ENCODE measurements at places on chromosomes 4 and X. TPM values are rescaled to one million over a fixed set of nuclear protein-coding genes. Genes with fewer than 3 reads are reported as not detected.

Gene ELMOD2
- polyA plus RNA-seq: 30.3 TPM

GRCh38 chr4:20251031-20251795 is 492 bp upstream of the SLIT2 start:
- no peak for DNase-seq

- DNase-seq: no peak
Observed at GRCh38 chr4:123651066-123651465, 254.5 kb downstream of the SPRY1 start.

- DNase-seq: no peak
Observed at GRCh38 chr4:187224560-187224959, 500.9 kb upstream of the FAT1 start.

DNA sequence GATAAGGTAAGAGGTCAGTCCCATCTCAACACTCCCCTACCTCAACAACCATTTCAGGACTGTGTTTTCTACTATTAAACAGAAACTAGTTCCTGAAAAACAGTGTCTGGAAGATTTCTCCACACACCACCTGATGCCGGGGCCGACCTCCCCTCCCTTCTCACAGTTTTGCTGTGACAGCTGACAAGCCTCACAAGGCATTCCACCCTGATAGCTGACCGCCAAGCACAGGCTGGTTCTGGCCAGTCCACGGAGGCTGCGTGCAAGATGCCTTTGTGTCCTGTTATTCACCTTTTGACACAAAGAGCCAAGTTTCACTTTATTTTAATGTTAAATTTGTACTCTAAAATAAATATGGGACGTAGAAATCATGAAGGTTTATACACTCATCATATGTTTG is 758.6 kb downstream of the PDHA2 start:
- DNase-seq: no peak

DNA sequence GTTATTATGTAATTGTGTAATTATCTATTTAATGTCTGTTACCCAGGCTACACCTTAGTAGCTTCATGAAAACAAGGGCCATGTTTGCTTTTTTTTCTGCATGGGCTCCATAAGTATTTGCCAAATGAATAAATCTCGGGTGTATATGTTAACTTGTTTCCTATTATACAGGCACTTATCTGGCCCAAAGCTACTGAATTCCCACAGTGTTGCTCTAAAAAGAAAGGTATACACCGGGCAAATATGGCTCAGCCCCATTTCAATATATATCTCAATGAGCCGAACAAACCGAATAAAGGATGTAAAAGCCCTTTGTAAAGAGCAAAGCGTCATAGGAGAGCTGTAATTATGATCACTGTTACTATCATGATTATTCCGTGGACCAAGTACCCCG is 767 bp downstream of the PAQR3 start:
- DNase-seq: no peak

GRCh38 chrX:148535639-148536038 is 35.2 kb downstream of the AFF2 start:
- no peak for DNase-seq

- no peak for DNase-seq
Observed at GRCh38 chr4:133618963-133619362, 469.9 kb downstream of the PCDH10 start.

DNA sequence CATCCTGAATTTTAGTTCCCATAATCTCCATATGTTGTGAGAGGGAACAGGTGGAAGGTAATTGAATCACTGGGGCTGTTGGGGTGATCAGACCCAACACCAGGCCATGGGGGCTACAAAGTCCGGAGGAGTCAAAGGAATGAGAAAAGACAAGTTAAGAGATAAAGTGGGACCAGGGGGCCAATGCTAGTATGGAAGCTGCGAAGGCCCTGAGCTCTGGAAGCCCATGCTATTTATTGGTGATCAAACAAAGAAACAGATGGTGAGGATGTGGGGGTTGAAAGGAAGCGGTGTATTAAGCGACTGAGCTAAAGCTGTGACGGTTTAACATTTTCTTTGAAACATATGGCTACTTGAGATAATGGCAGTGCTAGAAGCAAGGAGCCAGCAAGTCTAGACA is 132.8 kb downstream of the PDGFC start:
- DNase-seq: peak; percentile 6

Gene ZNF711
- polyA plus RNA-seq: 42.0 TPM

GRCh38 chr4:68466185-68466584 is 18.9 kb downstream of the TMPRSS11E start:
- no peak for DNase-seq

- peak; percentile 15 for DNase-seq
Observed at GRCh38 chr4:78432896-78433295, 118.7 kb upstream of the ANXA3 start.

GRCh38 chr4:173415885-173416653 is 17.2 kb upstream of the SCRG1 start:
- DNase-seq: no peak

DNA sequence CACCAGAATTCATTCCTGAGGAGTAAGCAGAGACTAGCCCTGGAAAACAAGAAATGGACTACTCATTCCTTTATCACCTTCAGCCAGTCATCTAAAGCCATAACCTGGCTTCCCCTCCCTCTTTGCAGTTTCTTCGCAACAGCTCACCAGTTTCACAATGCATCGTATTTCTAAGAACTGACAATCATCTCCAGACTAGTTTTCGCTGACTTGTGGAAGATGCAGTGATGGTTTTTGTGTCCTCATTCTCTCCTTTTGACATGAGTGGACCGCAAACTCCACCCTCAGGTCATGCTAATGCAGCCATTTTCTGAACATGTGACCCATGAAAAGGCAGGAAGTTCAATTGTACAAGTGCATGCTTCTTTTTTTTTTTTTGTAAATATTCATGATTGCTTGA is 1203.5 kb downstream of the PCDH7 start:
- DNase-seq: no peak

- DNase-seq: no peak
Observed at GRCh38 chrX:73577361-73577760, 14.4 kb downstream of the CHIC1 start.

Gene PDGFC
- 23.5 TPM for polyA plus RNA-seq

Gene FGG
- 40.5 TPM for polyA plus RNA-seq

DNA sequence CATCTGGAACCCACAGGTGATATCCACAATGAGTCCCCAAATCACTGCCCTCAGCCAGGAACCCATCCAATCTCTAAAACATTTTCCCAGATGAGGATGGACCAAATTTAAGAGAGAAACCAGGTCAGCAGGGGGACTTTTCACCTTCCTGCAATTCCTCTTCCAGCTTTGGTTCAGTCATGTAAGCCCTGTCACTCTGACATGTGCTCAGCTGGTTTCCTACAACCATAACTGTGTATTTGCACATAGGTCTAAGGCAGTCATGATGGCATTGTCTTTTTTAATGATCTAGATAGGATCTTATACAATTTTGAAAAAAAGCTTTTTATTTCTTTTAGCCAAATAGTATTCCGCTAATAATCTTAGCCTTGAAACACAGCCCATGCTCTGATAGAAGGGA is 6.5 kb downstream of the CXXC4 start:
- peak; percentile 32 for DNase-seq

- no peak for DNase-seq
Observed at GRCh38 chr4:71338846-71339593, at the start of gene SLC4A4. TSS of gene SLC4A4 (plus strand) at chr4:71339020.

DNA sequence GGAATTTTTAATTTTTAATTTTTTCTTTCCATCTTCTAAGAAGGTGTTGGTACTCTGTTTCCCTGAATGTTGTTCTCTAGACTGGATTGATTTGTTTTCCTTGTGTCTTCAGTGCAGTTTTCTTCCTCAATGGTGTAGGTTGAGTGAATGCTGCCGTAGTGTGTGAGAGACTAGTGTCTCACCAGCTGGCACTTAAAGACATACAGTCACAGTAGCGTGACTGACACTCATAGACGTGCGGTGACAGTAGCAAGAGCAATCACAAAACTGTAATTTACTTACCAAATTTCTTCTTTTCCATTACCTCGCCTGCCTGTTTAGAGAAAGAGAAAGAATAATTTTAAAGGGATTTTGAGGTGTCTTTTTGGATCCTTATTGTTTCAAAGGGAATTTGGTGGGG is 21.4 kb upstream of the PGM2 start:
- no peak for DNase-seq

- no peak for DNase-seq
Observed at GRCh38 chr4:14566518-14566917, 435.8 kb upstream of the CPEB2 start.

DNA sequence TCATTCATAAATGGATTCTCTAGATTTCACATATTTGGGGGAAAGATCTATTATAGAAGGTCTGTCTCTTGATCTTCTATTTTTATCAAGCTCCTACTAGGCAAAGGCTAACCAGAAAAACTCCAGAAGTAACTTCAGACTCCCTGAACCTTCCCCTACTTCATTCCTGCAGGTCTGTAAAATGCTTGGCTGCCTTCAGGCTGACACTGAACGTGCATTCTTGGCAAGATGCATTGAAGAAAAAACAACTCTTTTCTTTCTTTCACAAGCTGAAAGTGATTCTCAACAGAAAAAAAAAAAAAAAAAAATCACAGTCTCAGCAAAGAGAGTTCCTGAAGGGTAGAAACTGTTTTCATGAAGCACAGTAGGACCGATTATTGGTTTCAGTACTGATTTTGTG is 12.7 kb downstream of the OPHN1 start:
- DNase-seq: no peak

Gene ZRSR2
- 13.5 TPM for polyA plus RNA-seq

GRCh38 chr4:9703391-9703790 is 78.0 kb upstream of the DRD5 start:
- peak; percentile 56 for DNase-seq

Gene MRPL1
- 36.8 TPM for polyA plus RNA-seq

DNA sequence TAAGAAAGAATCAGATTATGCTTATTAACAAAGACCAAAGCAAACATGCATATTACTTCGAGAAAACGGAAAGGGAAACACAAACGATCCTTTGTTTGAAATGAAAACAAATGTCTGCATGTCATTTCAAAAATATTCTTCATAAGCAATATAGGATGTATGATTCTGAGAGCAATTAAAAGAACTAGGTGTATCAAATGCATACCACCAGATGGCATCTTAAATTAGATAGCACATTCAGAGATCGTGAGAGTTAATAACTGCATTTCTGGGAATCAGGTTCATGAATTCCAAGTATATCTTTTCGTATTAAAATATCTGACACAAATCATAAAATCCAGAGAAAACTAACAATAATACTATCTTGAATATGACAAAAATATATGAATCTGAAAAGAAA is 159.5 kb downstream of the PPP3CA start:
- no peak for DNase-seq

- DNase-seq: no peak
Observed at GRCh38 chr4:120671538-120671937, 251.0 kb downstream of the PRDM5 start.

DNA sequence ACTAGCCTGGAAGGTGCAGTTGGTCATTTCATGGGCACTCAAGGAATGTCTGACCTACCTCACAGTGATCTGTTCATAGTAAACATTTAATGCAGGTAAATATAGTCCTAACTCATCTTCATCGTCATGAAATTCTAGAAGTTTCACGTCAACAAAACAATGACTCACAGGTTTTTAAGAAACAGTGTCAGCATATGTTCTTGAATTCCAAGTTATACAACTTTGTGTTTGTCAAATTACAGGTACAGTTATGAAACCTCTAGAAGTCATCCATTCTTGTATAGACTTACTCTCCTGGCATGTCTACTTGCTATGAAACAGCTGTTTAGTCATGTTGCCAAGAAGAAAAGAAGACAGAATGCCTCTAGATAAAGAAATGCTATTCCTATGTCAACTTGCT is 46.6 kb downstream of the AFM start:
- no peak for DNase-seq

DNA sequence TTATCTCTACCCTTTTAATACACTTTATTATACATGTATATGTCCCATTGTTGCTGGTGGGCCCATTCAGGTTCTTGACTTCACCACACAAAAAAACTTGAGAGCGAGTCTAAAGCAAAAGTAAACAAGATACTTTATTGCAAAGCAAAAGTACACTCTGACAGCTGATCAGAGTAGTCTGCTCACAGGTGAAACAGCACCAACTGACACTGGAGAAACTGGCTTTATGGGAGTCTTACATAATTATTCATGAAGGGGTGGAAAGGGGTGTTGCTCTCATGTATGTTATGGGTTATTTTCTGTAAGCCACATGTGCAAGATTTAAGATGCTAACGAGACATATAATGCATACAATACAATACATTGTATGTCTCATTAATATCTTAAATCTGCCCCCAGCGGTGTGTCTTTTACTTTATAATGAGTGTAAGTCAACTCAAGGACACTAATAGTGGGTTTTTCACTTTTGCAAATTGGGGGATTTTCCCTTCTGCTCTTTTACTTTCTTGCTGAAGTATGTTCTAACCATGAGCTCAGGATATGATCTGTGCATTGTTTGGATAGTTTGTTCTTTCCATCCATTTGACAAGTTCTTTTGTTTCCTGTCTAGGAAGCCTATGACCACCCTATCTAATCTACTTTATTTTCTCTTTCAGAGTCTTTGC is 256.1 kb upstream of the ITM2A start:
- peak; percentile 18 for DNase-seq

DNA sequence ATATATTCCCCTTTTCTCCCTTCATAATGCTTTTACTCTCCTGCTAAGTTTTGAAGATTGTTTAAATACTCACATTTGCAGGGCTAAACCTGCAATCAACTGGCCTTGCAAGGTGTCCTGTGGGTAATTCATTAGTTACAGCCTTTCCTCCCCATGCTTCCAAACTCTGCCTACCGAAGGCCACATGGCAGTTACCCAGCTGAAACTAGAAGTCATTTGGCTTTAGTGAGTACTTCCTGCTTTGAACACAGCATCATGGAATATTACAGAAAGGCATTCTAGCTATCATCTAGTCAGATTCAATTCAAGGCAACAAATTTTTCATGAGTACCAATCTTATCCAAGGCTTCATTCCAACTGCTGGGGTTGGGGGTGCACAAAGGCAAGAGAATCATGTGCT is 55.6 kb downstream of the SRPX start:
- DNase-seq: no peak

Gene POLN
- polyA plus RNA-seq: 2.3 TPM

DNA sequence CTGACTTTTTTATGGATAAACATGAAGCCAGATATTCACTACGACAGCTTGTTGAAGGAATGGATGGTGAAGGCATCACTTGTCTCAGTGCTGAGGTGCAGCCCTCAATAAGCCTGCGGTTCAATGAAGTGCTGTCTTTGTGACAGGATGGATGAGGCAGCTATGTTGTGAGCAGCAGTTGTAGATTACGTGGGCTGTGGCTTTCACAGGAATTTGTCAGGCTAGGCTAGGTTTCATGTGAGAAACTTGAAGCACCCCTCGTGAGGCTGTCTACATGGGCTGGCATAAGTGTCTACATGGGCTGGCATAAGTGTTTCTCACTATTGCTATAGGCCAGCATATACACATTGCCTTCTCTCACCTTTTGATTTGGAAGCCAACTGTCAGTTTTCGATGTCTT is 1050.0 kb downstream of the ADGRL3 start:
- no peak for DNase-seq
